ENCODE measurements at places on chromosomes 13 and 19.

DNA sequence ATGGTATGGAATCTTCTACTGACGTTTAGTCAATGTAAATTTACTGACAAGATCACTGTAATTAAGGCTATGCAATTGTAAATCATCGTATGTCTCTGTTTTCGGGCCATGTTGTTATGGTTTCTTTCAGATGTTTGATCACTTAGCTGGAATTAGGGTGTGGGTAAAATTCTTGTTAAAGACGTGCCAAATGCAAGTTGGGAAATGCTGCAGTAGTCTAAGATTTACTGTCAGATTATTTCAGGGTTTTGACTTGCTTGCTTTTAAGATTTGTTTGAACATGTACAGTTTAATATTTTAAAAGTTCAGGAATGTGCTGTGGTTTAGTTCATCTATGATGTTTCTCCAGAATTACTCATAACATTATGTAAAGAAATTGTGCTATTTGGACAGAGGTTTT, 10.8 kb downstream of the NDFIP2 start:
- DNase-seq: no peak

GRCh38 chr13:40651866-40652587, 14.4 kb downstream of the FOXO1 start:
- peak; percentile 72 for DNase-seq

DNA sequence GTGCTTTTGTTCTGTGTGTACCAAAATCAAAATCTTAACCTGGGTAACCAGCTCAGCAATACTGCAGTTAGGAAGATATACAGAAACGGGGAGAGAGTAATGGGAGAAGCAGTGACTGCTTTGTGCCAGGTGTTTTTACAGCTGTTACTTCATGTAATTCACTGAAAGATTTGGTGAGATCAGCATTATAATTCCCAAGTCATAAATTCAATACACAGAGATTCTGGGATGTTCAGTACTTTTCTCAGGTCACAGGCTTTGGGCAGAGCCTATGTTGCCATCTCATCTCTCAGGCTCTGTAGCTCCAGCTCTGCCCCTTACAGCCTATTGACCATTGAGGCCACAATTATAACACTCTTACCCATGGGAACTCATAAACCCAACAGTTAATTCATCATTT, 138.5 kb downstream of the ZAR1L start:
- DNase-seq: no peak

DNA sequence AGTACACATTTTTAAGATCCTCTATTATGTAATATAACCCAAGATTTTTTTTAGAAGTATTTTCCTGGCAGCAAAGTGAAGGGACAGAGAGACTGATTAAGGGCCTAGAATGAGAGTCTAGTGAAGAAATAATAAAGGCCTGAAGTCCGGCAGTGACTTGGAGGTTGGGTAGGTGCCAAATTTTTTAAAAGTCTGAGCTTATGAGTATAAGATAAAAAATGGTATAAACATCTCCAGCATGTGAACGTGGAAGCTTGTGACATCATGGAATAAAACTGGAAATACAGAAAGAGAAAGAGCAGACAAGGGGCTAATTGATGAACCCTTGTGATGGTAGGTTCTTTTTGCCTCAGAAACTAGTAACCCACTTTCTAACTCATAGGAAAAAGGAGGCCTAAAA, 174.6 kb downstream of the SUCLA2 start:
- no peak for DNase-seq

GRCh38 chr13:100068133-100068931, 20.6 kb upstream of the PCCA start:
- no peak for DNase-seq

GRCh38 chr19:51365211-51365964, 800 bp downstream of the ETFB start:
- no peak for DNase-seq

GRCh38 chr13:111950697-111951096, 116.3 kb upstream of the SOX1 start:
- no peak for DNase-seq

GRCh38 chr13:97914540-97914939, 38.9 kb upstream of the IPO5 start:
- no peak for DNase-seq

DNA sequence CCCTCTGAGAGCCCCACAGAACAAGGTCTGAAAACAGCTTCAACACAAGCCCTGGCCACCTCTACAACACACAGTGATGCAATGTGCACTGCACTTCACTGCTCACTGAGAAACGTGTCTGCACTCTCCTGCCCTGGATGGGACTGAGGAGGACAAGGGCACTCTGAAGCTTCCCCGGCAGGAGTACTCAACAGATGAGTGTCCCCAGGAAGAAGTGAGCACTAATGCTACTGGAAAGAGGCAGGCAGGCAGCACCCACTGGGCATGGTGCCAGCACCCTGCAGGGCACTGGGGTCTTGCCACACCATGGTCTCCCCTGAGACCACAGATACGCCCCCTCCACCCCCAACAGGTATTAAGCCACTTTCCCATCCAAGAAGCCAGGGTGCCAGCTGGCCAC, 17.7 kb upstream of the SLC35E1 start:
- no peak for DNase-seq

DNA sequence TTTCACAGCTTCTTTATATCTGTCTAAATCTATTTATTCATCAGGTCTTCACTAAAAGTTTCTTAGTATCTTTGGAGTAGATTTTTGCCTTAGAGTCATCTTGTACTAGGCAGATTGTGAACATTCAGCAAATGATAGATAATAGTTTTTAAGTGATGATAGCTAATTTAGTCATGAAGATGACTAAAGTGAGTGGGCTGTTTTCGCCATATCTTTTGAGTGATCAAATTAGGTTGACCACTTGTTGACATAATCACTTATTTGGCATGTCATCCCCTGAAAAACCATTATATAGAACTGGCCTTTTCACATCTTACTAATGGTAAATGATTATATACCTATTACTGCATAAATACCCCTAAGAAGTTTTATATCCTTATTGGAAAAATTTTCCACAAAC, 999.2 kb downstream of the PCDH17 start:
- DNase-seq: no peak

GRCh38 chr19:6087074-6087571, 23.2 kb downstream of the RFX2 start:
- DNase-seq: no peak

GRCh38 chr19:51771376-51772130, 10.6 kb downstream of the FPR2 start:
- DNase-seq: no peak

- no peak for DNase-seq
These were observed 28.4 kb upstream of the LATS2 start for GRCh38 chr13:21089830-21090229.

DNA sequence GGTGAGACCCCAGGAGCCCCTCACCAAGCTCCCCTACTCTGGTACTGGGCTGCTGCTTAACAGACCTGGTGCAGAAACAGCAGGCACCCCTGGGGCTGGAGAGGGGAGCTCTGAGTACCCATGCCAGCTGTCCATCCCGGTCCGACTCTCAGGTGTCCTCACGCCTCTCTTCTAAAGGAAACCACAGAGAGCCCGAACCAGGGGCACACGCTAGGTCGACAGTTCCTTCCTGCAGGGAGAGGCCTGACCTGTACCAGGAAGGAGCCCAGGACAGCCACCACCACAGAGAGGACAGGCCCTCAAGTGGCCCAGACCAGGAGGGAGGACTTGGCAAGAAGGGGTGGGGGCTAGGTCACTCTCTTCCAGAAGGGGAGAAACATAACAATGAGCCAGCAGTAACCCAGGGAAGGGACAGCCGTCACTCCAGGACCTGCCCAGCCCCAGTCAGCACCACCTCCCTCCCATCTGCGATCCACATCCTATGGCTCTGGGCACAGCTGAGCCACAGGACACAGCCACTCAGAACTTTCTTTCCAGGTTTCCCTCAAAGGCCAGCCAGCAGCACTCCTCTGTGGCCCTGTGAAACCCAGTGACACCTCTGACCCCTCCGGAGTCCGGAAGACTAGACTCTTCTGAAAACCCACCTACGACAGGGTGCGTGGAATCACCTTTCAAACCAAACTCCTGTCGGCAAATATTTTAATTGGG, 13.0 kb upstream of the SLC35E1 start:
- DNase-seq: no peak

DNA sequence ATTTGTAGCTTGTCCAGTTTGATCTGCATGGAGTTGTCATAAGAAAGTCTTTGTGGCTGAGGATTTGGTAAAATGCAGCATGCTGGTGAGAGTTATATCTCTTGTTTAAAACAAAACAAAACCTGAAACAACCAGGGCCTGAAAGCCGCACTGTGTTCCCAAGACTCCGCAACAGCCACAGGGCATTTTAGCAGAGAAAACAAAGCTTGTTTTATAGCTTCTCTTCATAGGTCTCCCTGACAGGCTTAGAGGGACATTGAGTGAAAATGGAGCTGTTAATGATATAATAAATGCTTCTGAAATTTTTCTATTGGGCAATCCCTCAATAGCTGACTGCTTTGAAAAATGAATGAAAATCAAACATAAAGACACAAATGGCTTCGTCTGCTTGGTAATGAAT, 148.7 kb upstream of the RNF113B start:
- DNase-seq: no peak

DNA sequence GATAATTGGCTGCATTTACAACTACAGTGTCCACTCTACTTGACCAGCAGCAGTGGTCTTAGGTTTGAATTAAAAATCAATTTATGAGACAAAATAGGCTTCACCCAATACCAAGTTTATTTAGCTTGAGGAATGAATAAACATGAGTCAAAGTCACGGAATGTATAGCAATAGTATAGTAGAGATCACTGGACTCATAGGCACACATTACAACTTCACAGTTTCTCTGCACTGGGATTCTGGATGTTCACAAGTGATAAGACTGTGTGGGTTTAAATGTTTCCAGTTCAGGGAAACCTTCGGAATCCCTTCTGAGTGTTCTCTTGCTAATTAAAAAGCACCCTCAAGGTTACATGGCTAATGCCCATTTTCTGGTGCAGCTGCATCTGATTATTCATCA, 1064.9 kb downstream of the SLITRK5 start:
- no peak for DNase-seq

- peak; percentile 86 for DNase-seq
These were observed 162.5 kb downstream of the OLFM4 start for GRCh38 chr13:53191091-53191490.

- DNase-seq: no peak
These were observed 805 bp downstream of the TMEM205 start for GRCh38 chr19:11345122-11345803.

- no peak for DNase-seq
These were observed 20.4 kb downstream of the RBM26 start for GRCh38 chr13:79385694-79386093.

DNA sequence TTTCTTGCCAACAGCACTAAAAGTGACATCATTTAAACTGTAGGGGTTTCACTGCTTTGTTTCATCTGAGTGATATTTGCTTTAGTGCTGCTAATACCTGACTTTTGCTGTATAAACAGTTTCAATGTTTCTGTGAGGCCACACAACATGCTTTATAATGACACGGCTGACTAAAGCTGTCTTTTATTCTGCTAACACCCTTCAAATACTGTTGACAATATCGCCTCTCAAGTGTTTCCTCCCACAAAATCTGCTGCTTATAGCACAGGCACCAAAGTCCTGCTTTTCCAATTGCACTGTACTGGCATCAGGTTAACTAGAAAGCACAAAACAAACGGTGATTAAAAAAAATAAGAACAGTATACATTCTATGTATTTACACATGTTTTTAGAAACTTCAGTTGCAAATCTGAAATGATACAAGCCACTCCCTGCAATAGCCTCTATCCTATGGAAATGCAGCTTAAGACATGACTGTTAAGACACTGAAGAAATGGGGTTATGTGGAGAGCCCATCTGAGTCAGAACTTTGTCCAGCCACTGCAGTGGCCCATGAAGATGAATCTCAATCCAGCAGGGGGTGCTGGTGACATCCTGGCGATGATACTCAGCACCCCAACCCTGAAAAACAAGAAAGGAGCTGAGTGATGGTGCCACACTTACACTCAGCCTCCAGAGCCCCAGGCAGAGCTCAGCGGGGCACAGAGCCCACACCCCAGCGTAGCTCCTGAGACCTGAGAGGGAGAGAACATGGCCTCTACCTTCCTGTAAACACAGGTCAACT, 29.4 kb downstream of the RFXAP start:
- no peak for DNase-seq

- DNase-seq: no peak
These were observed 222.5 kb downstream of the OXGR1 start for GRCh38 chr13:96771486-96772367.

- DNase-seq: no peak
These were observed 4.6 kb downstream of the AP2S1 start for GRCh38 chr19:46845959-46846459.

DNA sequence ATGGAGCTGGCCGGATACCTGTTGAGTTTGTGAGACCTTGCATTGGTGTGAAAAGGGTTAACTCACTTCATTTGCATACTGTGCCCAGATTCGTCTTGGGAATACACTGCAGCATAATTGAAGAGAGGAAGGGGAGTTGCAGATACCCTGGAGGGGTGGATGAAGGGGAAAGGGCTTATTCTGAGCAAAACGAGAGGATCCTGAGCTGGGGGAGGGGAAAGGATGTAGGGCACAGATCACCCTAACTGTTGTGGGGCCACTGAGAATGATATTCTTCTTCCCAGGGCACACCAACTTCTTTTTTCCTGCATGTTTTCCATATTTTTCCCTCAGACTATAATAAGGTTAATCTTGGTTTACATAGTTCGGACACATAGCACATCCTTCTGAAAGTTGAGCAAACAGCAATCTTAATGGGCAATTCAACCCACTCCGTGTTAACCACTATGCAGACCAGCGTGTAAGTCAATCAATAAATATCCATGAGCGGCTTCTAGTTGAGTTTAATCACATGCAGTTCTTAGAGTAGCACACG, 11.7 kb upstream of the PTPRS start:
- DNase-seq: no peak

DNA sequence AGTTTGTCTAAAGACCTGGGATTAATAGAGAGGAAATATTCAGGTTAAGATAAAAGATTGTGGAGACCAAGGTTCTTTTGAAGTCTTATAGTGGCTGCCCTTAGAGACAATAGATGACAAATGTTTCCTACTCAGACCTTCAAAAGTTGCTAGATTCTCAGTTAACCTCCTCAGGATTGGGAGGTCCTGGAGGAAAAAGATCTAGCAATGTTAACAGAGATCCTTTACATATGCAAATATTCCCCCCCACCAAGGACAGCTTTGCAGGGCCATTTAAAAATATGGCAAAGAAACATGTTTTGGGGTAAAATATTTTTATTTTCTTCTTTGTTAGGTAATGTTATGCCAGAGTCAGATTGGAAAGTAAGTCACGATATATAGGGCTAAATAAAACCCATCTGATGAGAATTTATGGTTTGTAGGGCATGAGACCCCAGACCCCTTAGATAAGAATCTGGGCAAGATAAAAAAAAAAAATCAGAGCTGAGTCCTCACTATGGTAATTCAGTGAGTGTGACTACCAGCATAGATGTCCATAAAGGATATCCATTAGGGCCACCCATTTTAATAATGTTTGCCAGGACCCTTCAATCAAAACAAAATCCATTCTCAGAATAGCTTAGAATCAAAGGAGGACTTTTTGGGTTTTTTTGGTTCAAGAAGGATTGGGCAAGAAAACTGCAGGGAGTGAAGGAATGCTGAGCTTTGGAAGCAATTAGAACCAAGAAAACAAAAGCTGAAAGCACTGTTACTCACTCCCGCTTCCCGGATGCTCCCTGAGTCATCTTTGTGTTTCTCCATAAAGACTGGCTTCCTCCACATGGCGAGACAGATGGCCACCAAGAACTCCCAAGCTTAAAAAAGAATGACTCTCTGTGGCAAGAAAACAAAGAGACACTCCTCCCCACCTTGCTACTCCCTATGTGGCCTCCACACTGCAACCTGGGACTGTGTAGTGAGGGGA, 28.2 kb downstream of the VSTM1 start:
- DNase-seq: peak; percentile 77

GRCh38 chr13:112441226-112441625, 65.1 kb downstream of the SPACA7 start:
- DNase-seq: no peak

- no peak for DNase-seq
These were observed 58.8 kb downstream of the RYR1 start for GRCh38 chr19:38492181-38492813.
